ENCODE measurements at places on chromosomes 5 and 9. TPM values are rescaled to one million over a fixed set of nuclear protein-coding genes. Genes with fewer than 3 reads are reported as not detected.

GRCh38 chr9:15144622-15145061 lies 162.4 kb downstream of the TTC39B start:
- DNase-seq = no peak

- DNase-seq = no peak
These were observed 13.5 kb downstream of the SETX start for GRCh38 chr9:132341177-132341840.

- DNase-seq = no peak
These were observed 139.2 kb upstream of the LHFPL2 start for GRCh38 chr5:78787783-78788182.

- no peak for DNase-seq
These were observed 71.8 kb upstream of the ADAMTS2 start for GRCh38 chr5:179417016-179417415.

- DNase-seq = no peak
These were observed 22.6 kb downstream of the PTBP3 start for GRCh38 chr9:112310826-112311225.

DNA sequence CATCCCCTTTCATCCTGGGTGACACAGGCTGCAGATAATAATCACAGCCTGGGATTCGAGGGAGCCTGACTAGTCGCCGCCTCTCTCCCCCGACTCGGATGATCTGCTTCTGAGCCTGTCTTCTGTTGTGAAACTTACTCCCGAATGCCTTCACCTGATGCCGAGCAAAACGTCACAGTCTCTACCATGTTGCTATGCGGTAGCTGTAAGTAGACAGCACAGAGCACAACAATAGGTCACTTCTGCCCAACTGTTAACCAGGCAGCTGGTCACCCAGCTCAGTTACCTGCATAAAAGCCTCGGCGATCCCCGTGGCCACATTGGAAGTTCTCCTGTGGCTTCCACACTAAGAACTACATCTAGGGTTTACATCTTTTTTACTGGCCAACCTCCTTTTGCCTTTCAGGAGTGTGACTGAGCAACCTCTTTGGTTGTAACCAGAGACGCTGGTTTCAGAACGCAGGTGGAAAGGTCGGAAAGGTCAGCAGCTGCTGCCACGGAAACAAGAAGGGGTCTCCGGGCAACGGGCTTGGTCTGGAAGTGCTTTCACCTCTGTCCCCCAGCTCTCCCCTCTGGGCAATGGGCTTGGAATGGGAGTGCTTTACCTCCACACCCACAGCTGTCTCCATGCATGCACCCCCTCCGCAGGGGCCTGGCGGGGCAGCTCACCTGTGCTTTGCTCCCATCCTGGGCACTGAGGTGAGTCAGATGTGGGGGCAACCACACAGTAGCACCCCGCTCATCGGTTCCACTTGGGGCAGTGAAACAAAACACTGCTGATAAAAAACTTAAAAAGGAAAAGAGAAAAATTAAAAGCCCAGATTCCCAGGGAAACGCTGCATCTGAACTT lies 7.6 kb upstream of the PPP1R26 start:
- no peak for DNase-seq

- no peak for DNase-seq
These were observed 27.2 kb downstream of the MAML1 start for GRCh38 chr5:179759581-179760551.

- DNase-seq = peak; percentile 25
These were observed 73.2 kb upstream of the EPB41L4A start for GRCh38 chr5:112492291-112492690.

- peak; percentile 34 for DNase-seq
These were observed at the start of gene HSPB3 for GRCh38 chr5:54455413-54456157. Gene HSPB3, plus strand, starts transcription at chr5:54455699. Its CDS starts 91 bp downstream, at chr5:54455790.

DNA sequence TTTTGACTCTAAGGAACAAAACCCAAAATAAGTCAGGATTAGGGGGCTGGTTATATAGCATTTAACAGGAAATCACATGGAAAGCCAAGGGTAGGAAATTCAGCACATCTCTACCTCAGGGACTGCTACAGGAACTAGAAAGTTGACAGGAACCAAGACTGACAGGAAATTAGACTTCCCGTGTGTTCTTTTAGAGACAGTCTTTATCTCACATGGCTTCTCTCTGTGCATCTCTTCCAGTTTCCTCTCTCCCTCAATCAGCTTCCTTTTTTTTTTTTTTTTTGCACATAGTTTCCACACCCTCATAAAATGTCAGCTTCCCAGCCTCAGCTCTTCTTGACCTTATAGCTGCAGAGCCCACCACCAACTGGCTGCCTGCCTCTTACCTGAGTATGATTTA lies 4.8 kb downstream of the RECK start:
- DNase-seq = no peak

- DNase-seq = no peak
These were observed 1634.3 kb downstream of the MAT2B start for GRCh38 chr5:165139721-165140120.

DNA sequence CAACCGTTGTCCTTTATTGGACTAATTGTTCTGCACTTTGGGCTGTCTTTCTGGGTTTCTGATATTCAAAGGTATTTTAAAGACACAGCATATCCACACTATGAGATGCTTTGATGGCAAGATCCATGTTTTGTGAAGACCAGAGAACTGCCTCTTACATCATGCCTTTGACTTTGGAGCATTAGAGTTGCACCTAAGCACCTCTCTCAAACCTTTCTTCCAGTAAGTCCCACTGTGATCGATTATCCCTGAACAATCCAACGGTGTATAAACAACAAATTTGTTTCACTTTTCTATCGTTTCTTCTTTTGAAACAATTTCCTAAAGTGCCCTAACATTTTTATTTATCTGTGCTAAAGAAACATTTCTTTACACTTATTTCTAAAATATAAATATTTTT lies 144.4 kb downstream of the KCTD16 start:
- DNase-seq = no peak

DNA sequence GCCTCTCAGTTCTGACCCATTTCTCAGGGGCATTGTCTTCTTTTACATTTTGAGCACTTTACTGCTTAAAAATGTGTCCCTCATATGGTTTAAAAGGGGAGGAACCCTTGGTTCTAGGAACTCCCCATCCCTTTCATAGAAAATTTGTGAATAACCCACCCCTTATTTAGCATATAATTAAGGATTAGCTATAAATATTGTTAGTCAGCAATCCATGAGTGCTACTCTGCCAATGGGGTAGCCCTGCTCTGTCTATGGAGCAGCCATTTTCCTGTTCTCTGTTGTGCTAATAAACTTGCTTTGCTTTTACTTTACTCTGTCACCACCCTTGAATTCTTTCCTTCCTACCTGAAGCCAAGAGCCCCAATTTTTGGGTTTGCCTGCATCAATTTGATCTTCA lies 12.3 kb upstream of the NNT start:
- no peak for DNase-seq

Gene BRINP1
- 0.30 TPM for total RNA-seq

Gene CXCL14
- 0.34 TPM for total RNA-seq

Gene PKD2L2
- total RNA-seq = 0.50 TPM

Gene ZDHHC11
- total RNA-seq = 11.4 TPM

Gene ASS1
- total RNA-seq = 80.4 TPM

Measured in heart right ventricle (tissue), 16 donors.